ENCODE measurements at places on chromosomes 6 and 20.

DNA sequence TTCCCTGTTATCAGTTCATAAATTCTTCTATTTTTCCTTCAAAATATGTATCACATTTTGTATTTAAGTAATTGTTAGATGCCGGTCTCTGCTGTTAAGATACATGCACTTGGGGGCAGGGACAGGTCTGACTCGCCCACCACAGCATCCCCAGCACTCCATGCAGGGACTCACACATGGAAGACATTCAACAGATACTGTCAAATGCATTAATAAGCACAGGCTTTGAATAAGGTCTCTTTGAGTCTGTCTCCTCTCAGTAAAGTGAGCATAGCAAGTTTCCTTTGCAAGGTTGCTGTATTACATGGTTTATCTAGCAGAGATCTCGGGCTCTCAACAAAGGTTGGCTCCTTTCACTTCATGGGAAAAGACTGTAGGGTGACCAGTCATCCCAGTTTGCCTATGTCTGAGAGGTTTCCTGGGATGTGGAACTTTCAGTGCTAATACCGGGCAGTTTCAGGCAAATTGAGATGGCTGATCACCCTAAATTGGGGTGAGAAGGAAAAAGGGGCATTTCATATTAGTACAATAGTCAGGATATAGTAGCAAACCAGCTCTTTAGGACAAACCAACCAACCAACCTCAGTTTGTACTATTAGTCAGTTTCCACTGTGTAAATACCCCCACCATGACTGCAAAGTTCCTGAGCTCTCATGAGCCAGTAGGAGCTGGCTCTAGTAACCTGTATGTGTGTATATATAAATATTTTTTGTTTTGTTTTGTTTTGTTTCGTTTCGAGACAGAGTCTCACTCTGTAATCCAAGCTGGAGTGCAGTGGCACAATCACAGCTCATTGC is 15.0 kb downstream of the JPH2 start:
- DNase-seq: no peak

DNA sequence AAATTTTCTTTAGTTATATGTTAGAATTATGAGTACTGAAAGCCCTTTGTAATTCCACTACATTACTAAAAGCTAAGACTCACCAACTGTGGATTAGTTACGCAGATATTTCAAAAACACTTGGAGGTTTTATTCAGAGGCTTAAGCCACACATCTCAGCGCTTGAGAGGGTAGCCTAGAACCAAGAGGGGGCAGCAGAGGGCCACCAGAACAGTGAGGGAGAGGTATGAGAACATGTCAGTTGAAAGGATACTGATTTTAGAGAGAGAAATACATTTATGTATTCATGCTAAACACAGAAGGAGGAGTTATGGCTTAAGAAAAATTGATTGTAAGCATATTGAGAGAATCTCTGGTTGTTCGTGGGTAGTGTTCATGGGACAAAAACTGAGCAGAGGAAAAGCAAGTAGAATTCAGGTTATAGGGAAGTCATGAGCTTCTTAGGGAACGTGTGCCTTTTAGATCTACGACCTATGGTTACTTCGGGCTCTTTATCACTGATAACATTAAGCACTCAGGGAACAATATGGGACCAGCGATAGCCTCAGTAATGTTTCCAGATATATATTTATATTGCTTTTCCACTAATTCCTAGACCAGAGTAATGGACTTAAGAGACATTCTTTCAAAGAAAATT is 20.4 kb upstream of the SERINC1 start:
- peak; percentile 65 for DNase-seq

DNA sequence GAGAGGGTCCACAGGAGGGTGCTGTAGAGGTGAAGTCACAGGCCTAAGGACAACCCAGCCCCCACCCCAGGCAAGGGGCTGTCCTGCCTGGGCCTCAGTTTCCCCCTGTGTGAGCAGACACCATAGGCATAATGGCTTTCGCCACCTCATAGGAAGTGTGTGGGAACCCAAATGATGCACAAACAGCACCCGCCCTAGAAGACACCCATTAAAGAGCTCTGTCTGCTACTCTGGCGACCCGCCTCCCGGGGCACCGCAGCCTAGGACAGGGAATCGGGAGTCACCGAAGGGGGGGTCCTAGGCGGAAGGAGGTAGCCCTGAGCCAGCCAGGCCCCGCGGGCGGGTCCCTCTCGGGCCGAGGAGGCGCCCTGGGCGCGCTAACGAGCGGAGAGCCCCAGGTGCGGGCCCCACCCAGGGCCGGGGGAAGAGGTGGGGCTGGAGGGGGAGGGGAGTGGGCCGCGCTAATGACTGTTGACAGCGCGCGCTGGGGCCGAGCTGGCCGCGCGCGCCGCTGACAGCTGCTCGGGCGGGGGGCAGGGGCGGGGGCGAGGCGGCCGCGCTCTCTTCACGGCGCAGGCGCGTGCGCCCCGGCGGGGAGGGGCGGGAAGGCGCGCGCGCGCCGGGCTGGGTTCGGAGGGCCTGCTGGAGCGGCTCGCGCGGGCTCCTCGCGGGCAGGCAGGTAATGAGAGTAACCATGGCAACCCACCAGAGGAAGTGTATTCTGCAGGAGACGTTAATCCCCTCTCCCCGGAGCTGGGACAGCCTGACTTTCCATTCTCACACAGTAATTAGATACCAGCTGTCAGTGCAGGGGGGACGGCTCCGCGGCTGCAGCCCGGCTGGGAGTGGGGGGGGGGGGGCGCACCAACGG is 48.9 kb downstream of the NOL4L start:
- peak; percentile 56 for DNase-seq

DNA sequence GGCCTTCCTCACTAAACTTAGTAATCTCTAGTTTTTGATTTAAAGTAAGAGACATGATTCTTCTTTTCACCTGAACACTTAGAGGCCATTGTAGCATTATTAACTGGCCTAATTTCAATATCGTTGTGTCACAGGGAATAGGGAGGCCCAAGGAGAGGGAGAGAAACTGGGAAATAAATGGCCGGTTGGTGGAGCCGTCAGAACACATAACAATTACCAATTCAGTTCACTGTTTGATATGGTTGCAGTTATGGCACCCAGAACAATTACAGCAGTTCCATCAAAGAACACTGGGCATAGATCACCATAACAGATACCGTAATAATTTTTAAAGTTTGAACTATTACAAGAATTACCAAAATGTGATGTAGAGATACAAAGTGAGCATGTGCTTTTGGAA is 9.1 kb upstream of the GLYATL3 start:
- no peak for DNase-seq

GRCh38 chr6:79762370-79762769 is 131.2 kb downstream of the SH3BGRL2 start:
- DNase-seq: peak; percentile 20

DNA sequence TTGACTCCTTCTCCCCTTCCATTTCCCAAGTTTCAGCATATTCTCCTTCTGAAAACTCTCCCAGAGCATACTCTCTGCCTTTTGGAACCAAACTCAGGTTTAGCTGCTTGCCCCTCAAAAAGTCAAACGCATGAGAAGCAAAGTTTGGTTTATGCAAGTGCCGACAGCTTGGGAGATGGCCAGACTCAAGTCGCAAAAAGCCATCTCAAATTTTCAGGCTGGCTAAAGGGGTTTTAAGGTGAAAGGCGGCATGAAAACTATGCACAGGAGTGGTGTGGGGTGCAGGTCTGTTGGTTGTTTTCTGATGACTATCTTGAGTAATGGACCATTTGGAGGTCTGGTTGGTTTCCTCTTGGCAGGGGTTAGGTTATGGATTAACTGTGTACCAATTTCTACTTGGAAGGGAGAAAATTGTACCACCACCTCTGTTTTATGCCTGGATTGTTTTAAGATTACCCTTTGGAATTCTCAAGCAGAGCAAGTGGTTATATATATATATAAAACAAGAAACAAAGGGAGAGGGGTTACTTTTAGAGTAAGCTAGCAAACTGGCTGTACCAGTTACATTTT is 52.4 kb upstream of the SCGN start:
- no peak for DNase-seq

DNA sequence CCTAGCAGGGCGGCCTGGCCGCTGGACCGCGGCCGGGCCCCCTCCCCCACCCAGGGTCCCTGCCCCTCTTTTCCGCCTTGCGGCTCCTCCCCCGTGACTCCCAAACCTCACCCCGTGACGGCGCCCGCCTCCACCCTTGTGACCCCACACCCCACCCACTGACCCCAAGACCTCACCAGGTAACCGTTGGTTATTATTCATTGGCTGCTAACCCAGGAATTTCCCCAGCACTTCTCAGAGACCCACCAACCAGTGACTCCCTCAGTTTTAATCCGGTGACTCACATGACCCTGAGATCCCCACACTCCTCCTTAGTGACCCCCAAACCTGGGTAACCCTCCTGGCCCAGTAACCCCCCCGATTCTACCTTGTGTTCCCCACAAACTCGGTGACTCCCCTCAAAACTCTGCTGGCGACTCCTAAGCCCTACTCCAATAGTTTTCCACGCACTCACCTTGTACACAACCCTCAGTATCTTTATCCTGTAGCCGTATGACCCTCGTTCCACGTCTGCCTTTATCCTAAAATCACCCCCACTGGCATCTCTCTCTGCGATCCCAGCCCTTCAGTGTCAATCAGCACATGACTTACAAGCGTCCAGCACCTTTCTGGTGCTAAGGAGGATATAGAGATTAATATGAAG is 534 bp downstream of the ZNF76 start:
- DNase-seq: peak; percentile 46

GRCh38 chr6:71248306-71248765 is 40.3 kb upstream of the OGFRL1 start:
- peak; percentile 23 for DNase-seq

DNA sequence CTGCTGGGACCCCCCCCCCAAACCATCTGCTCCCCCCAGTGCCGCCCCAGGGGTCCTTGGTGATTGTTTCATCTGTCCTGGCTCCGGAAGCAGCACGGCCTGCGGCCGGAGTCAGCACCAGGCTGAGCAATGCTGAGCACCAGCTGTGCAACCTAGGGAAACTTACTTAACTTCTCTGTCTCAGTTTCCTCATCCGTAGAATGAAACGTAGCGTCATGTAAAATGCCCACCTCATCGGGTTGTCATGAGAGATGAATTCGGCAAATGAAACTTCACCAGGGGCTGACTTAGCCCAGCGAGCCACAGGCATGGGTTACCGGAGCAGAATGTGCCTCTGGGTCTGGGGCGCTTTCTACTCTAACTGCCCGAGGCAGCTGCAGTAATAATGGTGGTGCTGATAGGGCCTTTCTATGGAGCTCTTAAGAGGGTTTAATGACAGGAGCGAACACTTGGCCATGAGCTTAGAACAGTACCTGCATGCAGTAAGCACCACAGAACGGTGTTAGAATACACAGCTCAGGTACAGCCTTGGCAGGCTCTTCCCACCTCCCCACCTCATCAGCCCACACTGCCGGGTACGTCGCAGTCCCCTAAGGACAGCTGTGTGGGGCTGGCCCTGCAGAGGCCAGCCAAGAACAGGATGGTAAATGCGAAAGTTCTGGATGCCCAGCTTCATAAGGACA is 1.7 kb downstream of the THBS2 start:
- DNase-seq: no peak

- DNase-seq: no peak
These were observed 330.3 kb downstream of the CDH4 start for GRCh38 chr20:61582196-61582923.

- DNase-seq: no peak
These were observed 7.0 kb upstream of the DSTN start for GRCh38 chr20:17562804-17563305.

DNA sequence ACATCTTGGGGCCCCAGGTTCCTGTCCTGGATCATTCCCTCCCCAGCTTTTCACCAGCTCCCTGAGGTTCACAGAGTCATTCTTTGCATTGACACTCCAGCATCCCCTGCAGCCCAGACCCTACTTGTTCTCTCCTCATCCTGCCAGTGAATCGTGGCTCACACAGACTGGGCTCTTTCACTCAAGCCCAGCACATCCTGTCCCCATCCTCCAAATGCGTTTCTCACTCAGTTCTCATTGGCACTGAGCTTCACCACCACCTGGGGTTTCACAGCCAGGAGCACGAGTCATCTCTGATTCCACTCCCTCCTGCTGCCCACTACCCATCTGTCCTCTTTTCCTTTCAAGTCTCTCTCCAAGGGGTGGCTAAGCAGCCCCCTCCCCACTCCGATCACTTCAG is 85.4 kb upstream of the NNAT start:
- no peak for DNase-seq

GRCh38 chr6:170146640-170147039 is 144.2 kb downstream of the DLL1 start:
- DNase-seq: no peak

DNA sequence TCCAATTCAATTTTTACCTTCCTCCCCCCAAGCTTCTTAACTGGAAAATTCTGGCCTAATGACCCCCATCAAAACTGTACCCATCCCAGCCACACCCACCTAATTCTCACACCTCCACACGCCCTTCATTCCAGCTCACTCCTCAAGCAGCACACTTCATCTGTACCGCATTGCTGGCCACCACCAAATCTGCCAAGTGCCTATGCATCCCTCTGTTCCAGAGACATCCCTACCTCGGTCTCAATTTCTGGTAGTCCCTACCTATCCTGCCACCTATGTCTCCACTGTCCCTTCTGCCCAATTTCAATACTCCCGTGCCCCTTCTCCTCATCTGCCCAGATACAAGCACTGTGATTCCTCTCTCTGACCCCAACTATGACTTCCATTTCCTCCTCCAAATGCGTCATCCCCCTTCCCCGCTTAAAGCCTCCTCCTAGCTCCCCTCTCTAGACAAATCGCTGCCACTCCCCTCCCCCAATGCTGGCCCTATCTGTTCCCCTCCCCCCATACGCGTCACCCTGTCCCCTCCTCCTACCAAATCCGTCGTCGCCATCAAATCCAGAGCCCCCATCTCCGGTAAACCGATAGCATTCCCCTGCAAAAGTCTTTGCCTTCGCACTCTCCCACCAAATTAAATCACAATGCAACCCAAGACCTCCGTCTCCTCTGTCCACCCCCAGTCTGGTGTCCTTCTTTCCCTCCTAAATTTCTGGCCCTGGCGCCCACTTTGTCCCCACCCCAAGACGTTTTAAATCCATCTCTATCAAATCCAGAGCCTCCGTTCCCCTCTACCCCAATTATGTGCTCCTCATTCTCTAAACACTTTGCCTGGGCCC is 1.2 kb downstream of the MTCH1 start:
- DNase-seq: no peak

- peak; percentile 49 for DNase-seq
These were observed 220.8 kb downstream of the TRDN start for GRCh38 chr6:123415844-123416468.

DNA sequence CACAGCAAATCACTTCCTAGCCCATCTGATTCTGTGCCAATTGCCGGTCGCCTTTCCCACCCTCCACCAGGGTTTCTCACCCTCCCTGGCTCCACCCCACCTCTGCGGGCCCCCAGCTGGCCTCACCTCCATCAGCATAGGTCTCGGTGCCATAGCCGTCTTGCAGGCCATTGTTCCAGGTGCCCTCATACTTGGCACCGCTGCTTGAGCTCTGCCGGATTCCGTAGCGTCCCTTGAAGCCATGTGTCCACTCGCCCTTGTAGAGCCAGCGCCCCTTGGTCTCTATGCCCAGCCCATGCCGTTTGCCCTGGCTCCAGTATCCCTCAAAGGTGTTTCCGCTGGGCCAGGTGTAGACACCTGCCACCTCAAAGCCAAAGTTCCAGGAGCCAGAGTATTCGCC is 787 bp downstream of the JPH2 start:
- DNase-seq: no peak

- DNase-seq: peak; percentile 61
These were observed 637 bp downstream of the ARID1B start for GRCh38 chr6:156777577-156778453.

GRCh38 chr20:52003415-52003814 is 188.2 kb downstream of the ZFP64 start:
- no peak for DNase-seq

- DNase-seq: no peak
These were observed 168.4 kb downstream of the EDN1 start for GRCh38 chr6:12458558-12458957.

Data from putamen (tissue), 1 donor.